ENCODE measurements at places on chromosomes 6 and 20.

DNA sequence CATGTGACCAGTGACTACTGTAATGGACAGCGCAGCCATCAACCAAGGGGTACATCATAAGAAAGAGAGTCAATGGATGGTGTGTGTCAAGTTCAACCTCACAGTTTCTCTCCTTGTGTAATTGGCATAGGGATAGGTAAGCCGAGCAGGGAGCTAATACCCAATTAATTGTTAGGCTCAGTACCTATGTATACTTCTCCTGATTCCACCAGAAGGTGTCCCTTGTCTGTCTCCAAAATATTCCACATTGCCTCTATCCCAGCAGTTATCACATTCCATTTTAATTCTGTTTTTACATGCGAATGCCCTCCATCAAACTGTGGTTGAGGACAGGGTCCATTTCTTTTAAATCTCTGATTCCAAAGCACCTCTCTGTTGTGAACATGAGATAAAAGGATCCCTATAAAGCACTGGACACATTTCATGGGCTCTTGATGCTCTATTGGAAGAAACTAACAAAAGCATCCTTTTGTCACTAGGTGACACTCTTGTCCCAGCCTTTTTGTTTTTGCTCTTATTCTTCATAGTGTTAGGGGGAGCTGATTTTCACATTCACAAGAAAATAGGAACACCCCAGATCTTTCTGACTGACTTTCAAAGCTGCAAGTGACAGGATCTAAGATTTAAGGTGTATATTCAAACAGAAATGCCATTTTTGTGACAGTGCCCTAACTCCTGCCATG is 38.9 kb downstream of the FBXO9 start:
- DNase-seq, result no peak

DNA sequence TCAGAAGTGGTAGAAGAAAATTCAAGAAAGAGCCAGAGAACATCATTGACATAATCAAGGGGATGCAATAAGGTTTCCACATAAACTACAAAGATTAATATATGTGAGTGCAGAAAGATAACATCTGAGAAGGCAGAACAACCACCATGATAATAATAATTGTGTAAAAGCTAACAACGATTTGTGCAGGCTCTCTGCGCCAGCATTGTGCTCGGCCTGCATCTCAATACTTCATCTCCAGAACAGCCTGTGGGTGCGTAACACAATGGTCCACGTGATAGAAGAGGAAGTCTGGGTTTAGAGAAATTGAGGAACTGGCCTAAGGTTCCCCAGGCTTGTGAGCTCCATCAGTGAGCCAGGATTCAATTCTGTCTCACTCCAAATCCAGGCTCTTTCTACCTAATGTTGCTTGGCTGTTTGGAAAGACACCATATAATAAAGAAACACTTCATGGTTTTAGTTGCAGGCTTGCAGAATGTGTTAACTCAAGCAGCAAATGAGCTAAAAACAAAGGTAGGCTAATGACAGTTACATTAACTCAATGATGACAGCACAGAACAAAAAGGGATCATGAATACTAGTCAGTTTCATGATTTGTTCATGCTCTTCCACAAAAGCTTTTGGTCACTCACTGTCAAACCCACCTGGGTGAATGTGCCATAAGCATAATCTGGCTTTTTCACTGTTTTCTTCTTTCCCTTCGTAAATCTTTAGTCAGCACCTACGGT is 71.2 kb downstream of the LY86 start:
- no peak for DNase-seq

- no peak for DNase-seq
Observed at GRCh38 chr20:50823319-50823718, 28.5 kb downstream of the BCAS4 start.

- peak; percentile 31 for DNase-seq
Observed at GRCh38 chr6:115945306-115945705, 115.4 kb downstream of the FRK start.

DNA sequence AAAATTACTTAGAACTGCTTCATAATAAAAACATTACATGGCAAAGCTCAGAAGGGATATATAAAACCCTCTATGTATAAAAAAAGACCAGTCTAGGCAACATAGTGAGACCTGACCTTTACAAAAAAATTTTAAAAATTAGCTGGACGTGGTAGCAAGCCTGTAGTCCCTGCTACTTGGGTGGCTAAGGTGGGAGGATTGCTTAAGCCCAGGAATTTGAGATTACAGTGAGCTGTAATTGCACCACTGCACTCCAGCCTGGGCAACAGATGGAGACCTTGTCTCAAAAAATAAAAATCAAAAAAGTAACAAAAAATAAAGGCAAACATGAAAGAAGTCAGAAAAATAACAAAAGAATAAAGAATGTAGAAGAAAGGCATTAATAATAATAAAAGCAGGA is 21.5 kb upstream of the TPD52L1 start:
- DNase-seq, result no peak

Data from COLO829 (cell line).